ENCODE measurements at places on chromosomes 13 and 19. TPM values are rescaled to one million over a fixed set of nuclear protein-coding genes. Genes with fewer than 3 reads are reported as not detected.

- DNase-seq = no peak
Observed at GRCh38 chr19:44476559-44477408, 23.5 kb downstream of the ZNF180 start.

AKAP11 gene
- total RNA-seq = 39.4 TPM

DNA sequence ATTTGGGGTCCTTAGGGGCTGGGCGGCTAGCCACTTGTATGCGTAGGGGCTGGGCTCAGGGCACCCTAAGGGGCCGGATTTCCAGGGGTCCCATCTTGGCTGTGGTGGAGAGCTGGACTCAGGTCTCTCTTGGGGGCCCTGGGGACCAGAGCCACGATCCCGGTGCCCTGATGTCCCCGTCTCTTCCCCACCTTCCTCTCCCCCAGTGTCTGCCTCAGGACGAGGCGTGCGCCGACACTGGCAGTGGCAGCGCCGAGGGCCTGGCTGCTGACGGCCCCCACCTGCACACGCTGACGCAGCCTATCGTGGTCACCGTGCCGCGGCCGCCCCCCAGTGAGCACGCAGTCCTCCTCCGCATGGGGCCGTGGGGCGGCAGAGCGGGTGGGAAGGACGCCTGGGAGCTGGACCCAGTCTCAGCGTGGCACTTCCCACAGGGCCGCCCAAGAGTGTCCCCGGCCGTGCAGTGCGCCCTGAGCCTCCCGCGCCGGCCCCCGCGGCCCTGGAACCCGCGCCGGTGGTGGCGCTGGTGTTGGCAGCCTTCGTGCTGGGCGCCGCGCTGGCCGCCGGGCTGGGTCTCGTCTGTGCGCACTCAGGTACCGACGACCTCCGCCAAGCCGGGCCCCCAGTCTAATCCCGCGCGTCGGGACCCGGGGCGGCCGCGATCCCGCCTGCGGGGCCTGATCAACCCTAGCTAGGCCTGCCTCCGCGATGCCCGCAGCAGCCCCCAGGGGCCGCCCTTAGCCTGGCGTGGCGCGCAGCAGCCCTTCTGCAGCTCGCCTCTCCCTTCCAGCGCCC, 2.7 kb upstream of the SNAPC2 start:
- DNase-seq = no peak

FUT6 gene
- not detected for total RNA-seq

DNA sequence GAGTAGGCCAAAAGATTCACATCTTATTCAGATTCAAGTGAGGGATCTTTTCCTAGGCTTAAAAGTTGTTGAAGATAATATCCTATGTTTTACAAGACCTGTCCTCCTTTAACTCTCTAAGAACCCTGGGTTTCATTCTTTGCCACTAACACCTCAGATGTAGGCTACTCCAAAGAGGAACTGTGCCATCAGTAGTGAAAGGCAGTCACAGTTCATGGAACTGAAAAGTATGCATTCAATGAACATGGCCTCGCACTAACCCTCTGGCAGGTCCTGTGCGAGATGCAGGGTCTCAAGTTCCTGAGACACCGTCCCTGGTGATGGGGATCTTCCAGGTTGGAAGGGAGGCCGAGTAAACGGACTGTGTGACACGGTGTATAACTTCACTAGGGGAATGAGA, 4.3 kb downstream of the LGALS14 start:
- DNase-seq = no peak

- DNase-seq = no peak
Observed at GRCh38 chr13:33927315-33927714, 109.4 kb downstream of the RFC3 start.

GRCh38 chr13:82817133-82817532, 1065.1 kb downstream of the SLITRK1 start:
- no peak for DNase-seq

GRCh38 chr19:9836021-9836420, 903 bp downstream of the PIN1 start:
- DNase-seq = no peak

Data from tibial nerve (tissue), 4 donors.